ENCODE measurements at places on chromosomes 7 and 10.

DNA sequence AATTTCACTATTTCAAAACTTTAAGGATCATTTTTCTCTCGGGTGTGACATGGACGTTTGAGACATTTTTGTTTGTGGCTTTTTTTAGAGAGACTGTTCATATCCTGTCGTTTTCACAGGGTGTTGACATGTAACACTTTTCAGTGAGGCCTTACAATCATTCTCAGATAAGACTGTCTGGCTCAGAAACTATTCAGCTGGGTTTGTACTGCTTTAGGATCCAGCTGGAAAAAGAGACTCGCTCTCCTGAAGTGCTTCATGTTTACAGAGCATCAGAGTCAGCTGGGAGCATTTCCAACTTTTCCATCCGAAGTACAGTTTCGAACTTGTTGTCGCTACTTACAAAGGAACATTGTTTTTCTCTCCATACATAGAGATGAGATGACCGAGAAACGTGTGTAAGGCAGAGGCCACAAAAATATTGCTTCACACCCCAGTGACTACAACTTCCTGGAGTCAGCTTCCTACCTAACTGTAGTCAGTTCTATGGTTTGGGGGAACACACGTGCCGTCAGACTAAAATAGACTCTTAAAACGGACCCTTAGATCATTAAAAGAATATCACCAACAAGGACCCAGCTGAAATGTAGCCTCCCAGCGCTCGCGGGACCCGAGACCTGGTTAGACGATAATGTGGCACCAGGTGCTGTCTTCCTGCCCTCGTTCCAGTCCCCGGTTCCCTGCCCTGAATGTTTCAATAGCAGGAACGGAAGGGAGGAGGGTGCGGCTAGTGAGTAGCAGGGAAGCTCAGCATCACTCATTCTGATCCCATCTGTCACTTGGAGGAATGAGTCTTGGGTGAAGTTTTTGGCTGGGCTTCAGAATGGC is 78.0 kb downstream of the MKI67 start:
- DNase-seq = no peak

GRCh38 chr10:5829267-5829666 is 16.0 kb upstream of the GDI2 start:
- DNase-seq = no peak

GRCh38 chr10:131722121-131722520 is 178.7 kb upstream of the PPP2R2D start:
- DNase-seq = no peak

- no peak for DNase-seq
Measured at GRCh38 chr10:55367555-55367954, 566.5 kb upstream of the PCDH15 start.

DNA sequence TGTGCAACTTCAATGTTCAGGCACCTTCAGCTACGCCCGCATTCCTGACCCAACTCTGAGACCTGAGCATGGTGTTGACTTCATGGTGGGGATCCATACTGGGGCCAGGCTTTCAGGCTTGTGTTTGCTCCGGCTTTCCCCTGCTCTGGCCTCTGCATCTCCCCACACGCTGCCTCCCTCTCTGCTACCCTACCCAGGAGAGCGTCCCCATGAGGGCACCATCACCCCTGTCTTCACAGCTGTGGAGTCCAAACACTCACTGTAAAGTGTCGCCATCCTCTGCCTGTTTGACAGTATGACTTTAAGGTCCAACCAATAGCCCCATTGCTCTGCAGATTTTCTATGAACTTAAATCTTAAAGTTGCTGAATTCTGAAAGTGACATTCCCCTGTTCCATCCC is 199.0 kb upstream of the GRB10 start:
- no peak for DNase-seq

GRCh38 chr10:128537834-128538330 is 411.7 kb upstream of the MKI67 start:
- no peak for DNase-seq

GRCh38 chr10:3573498-3573897 is 211.5 kb downstream of the KLF6 start:
- DNase-seq = no peak

GRCh38 chr7:94414481-94414880 is 19.8 kb downstream of the COL1A2 start:
- no peak for DNase-seq

DNA sequence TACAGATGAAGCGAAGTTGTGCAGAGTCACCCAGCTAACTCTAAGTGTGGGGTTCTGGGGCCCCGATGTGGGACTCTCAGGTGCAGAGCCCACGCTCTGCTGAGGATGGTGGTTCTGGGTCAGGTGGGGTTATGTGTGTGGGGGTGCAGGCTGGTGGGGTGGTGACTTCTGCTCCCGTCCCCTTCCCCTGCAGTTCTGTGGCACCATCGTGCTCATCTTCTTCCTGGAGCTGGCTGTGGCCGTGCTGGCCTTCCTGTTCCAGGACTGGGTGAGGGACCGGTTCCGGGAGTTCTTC is 28.6 kb upstream of the SH2D4B start:
- DNase-seq = no peak

GRCh38 chr7:157690833-157691585 is 354.2 kb downstream of the DNAJB6 start:
- DNase-seq = no peak

GRCh38 chr10:119940487-119940886 is 48.0 kb downstream of the SEC23IP start:
- DNase-seq = no peak

- no peak for DNase-seq
Measured at GRCh38 chr10:5094265-5095205, at the start of gene AKR1C3. Gene AKR1C3 (plus strand): TSS chr10:5094414. CDS start chr10:5094445, 31 bp downstream.

DNA sequence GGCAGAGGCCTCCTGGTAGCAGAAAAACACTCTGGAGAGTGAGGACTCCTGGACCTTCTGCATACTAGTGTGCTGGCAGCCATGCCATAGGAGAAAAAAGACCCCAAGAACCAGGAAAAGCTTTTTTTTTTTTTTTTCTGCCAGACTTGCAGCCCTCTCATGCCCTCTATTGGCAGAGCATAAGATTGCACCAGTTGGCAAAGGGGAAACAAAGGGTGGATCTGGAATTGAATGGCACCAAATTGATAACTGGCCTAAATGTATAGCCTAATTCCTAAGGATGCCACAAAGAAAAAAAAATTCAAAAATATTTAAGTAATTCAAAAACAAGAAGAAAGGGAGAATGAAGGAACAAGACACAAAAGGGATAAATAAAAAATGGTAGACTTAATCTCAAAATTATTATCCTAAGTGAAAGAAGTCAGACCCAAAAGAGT is 112.5 kb upstream of the GHITM start:
- DNase-seq = no peak

DNA sequence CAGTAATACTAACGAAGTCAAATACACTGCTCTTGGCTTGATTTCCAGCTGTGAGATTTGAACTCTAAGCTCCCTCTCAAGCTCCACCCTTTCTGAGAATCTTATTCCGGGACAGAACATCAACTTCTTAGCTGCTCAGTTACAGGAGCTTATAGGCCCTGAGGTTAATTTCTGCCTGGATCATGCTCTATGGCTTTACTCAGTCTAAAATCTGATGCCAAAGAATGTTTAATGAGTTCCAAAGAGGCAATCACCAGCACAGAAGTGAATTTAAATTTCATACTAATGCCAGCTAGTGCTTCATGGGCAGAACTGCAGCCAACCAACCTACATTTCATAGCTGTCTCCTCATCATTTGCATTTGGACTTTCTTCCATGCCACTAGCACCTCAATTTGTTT is 707.2 kb downstream of the MAGI2 start:
- no peak for DNase-seq

GRCh38 chr7:41696323-41696916 is 6.5 kb downstream of the INHBA start:
- peak; percentile 24 for DNase-seq

GRCh38 chr7:45180084-45180986 is 22.7 kb downstream of the RAMP3 start:
- DNase-seq = no peak

DNA sequence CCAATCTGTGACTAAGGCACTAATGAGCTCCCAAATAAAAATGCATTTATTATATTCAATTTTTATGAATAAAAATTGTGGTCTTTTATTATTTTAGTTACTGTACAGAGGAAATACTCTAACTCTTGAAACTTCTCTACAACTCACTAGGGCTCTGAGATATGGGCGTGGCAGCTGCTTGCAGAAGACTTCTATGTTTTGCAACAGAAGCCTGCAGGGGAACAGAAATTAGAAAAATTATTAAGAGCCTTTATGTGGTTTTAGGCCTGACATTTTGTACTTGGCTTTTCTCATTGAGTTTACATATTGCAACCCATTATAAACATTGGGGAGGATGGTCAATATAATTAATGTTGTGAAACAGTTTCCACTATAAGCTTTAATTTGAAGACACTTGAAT is 581.4 kb downstream of the TNS3 start:
- no peak for DNase-seq

- DNase-seq = no peak
Measured at GRCh38 chr10:14151571-14151970, 179.2 kb downstream of the FRMD4A start.

- DNase-seq = no peak
Measured at GRCh38 chr10:123133541-123134342, 2.0 kb upstream of the HMX3 start.

- DNase-seq = no peak
Measured at GRCh38 chr7:142916508-142916907, 17.0 kb downstream of the TRPV5 start.

GRCh38 chr7:77771901-77772300 is 26.3 kb downstream of the TMEM60 start:
- DNase-seq = no peak

DNA sequence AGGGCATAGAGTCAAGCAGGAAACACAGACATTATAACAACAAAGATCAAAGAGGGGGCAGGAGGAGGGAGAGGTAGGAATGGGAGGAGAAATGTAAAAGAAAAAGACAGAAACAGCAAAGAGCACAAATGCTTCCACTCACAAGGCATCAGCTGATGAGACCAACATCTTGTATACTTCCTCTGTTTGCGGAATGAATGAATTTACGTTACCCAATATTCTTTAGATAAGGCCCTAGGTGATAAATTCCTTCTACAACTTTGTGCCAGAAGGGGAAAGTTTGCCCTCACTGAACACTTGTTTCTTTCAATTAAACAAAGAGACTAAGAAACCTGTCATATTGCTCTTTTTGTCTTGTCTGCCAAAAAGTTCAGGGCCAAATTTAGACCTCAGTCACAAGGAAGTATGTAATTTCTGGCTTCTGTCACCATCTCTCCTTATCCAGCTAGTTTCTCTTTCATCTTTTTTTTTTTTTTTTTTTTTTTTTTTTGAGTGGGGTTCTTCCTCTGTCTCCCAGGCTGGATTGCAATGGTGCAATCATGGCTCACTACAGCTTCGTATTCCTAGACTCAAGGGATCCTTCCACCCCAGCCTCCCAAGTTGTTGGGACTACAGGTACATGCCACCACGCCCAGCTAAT is 116.4 kb upstream of the NANOS1 start:
- no peak for DNase-seq

DNA sequence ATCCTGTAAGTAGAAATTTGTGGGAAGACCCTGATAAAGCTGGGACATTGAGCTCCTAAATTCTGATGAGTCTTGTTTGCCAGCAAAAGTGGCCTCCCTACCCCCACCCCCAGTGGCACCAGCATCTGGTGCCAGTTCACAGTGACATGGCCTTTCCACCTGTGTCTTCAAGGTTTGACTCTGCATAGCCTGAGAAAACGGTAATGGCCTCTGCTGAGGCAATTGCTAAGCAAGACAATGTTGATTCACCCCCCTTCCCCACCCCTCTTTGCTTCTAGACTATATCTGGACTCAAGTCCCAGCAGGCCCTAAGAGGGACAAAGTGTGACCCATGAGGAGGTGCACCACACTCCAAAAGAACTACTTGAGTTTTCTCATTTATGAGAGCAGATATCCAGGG is 48.0 kb upstream of the PIK3CG start:
- DNase-seq = no peak

GRCh38 chr10:80908611-80909010 is 370.9 kb downstream of the SH2D4B start:
- DNase-seq = no peak

DNA sequence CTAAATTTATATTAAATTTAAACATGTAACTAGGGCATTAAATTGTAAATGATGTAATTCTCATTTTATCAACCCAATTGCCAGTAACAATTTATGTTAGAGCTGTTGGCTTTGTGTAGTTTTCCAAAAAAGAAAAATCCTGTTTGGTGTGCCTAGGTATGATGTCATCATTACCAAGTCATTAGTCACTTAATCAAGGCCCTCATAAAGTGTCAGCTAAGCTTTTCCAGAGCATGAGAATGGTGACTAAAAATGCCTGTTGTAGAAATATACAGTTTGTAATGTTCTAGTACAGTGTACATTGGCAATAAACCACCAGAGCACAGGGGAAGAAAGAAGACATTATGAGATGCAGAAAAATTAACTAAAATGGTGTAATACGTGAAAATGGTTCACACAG is 593.8 kb upstream of the ANKRD30A start:
- DNase-seq = no peak

GRCh38 chr10:85864173-85864549 is 502.4 kb downstream of the GRID1 start:
- DNase-seq = no peak

- DNase-seq = no peak
Measured at GRCh38 chr7:159125104-159125954, 19.3 kb downstream of the VIPR2 start.

DNA sequence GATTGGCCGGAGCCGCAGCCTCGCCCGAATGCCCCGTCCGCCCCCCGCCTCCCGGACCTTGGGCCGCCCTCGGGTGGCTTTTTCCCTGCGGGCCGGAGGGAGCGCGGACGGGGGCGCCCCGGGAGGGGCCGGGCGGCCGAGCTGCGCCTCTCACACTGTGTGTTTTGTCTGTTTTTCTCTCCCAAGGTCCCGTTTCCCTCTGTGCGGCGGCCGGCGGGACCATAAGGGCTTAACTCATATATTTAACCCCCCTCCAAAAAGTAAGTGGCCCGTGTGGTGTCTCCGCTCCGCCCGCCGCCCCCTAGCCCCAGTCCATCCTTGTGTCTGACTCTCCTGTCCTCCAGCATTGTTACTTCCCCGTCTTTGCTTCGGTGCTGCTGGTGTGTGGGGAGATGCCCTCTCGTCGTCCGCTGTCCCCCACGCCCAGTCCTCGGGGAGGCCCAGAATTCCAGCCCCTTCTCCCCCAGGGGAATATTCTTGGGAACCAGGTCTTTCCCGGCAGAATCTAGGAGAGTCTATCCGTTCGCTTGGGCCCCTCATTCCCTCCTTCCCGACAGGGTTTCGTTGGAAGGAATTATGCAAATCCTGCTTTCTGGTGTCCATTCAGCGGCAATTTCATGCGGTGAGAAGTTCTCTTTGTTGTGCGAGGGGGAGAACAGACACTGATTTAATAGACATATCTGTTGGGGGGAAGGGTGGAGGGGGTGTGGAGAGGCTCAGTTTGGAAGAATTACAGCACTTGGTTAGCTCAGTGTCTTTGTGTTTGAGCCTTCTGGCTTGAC is 1.3 kb downstream of the LCOR start:
- peak; percentile 25 for DNase-seq

- no peak for DNase-seq
Measured at GRCh38 chr10:101961591-101962498, 94.1 kb downstream of the ARMH3 start.

GRCh38 chr10:94583124-94583523 is 37.5 kb downstream of the HELLS start:
- no peak for DNase-seq

GRCh38 chr10:45461034-45461433 is 87.0 kb downstream of the ALOX5 start:
- DNase-seq = no peak

All from nucleus accumbens (tissue), 56 donors.